H54 (cell line): ENCODE measurements at places on chromosomes 12 and 14.

DNA sequence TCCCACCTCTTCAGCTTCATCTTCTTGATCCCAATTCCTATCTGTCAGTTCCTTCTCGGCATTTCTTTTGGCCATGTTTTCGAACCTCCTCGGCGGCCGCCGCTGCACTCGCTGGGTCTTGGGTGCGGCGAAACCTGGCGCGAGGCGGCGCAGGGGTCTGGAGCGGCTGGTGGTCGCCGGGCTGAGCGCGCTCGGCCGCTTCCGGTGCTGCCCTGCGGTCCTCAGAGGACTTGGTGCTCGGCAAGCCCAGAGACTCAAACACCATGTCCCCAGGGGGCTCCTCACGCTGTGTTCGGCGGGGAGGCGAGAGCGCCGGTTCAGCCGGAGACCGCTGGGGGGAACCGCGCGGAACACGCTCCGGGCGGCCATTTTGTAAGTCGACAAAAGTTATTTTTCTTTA lies 51.8 kb downstream of the PPP1R36 start:
- DNase-seq: no peak

DNA sequence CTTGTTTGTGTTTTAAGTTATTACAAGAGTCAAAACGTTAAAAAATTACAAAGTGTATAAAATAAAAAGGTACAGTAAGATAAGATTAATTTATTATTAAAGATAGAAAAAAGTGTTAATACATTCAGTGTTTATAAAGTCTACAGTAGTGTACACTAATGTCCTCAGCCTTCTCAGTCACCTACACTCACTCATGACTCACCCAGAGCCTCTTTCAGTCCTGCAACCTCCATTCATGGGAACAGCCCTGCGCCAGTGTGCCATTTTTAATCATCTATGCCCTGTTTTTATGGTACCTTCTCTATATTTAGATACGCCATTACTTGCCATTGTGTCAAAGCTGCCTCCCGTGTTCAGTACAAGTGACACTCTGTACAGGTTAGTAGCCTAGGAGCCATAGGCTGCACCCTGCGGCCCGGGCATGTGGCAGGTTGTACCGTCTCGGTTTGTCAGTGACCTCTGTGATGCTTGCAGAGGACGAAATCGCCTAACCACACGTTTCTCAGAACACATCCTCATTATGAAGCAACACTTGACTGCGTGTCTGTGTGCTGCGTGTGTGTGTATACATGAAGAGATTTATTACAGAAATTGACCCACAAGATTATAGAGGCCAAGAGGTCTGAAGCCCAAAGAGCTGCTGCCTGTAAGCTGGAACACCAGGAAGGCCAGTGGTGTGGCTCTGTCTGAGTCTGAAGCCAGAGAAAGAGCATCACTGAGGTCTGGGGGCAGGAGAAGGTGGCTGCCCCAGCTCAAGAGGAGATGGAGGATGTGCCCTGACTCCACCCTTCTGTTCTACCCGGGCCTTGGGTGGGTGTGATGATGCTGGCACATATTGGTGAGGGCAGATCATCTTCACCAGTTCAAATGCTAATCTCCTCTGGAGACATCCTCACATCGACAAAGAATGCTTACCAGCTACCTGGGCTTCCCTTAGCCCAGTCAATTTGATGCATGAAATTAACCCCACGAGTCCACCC lies 116.6 kb upstream of the C14orf180 start:
- DNase-seq: no peak

DNA sequence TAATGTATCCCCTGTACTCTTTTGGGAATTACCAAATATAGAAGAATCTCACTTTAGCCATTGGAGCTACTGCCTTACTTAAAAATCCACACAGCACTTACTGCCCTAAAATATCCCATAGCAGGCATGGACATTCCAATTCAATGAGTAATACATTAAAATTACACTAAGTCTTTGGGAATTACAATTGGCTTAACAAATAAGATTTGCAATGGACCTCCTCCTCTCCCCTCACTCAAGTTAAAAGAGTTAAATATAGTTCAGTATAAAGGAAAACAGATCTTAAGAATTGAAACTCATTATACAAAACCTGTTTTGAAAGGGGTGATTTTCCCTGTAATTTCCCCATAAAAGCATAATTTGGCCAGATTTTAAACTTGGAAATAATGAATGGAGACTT lies 477.1 kb downstream of the SLC16A7 start:
- DNase-seq: no peak

GRCh38 chr14:103805708-103806107 lies 41.7 kb downstream of the PPP1R13B start:
- DNase-seq: no peak

DNA sequence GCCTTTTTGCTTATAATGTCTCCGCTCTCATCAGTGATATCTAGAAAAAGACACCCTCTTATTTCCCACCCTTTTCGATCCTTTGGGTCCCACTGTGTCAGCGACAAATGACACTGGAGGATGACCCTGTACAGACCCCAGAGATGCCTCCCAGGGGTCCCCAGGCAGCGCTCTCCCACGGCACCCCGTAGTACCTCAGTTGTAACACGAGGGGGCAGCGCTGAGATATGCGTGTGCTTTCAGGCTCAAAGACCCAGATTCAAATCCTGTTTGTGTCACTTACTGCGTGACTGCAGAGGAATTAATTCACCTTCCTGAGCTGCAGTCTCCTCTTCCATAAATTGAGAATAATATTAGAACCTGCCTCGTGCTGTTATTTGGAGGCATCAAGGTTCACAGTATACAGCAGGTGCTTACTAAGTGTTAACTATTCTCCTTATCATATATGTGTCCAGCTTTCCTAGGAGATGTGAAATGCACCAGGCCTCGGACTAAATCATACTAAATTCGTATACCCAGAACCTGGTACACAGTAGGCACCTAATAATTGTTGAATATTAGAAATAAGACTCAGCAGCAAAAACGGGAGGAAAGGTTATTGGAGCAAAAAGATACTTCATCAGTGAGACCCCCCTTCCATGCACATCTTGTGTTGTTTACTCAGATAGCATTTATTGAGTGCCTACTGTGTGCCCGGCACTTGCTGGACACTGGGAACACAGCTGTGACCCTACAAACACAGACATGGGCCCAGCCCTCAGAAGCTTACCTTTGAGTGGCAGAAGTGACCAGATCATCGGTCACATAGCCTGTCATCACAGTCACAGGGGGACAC lies 99.9 kb downstream of the PHETA1 start:
- no peak for DNase-seq

GRCh38 chr12:65537978-65538377 lies 259.5 kb downstream of the MSRB3 start:
- no peak for DNase-seq

GRCh38 chr14:32453857-32454810 lies 125.0 kb downstream of the AKAP6 start:
- DNase-seq: no peak
